Activated CD8-positive, alpha-beta memory T cell treated with anti-CD3 and anti-CD28 coated beads for 48 hours (primary cell): ENCODE measurements at places on chromosomes 11 and 22.

GRCh38 chr11:62980133-62980760 is 4.5 kb downstream of the SLC22A6 start:
- DNase-seq, result no peak

- DNase-seq, result no peak
Measured at GRCh38 chr11:31199378-31199777, 170.2 kb downstream of the DCDC1 start.

- no peak for DNase-seq
Measured at GRCh38 chr11:80061056-80061455, 620.2 kb upstream of the TENM4 start.

- DNase-seq, result no peak
Measured at GRCh38 chr11:61650781-61651571, 29.2 kb upstream of the DAGLA start.

DNA sequence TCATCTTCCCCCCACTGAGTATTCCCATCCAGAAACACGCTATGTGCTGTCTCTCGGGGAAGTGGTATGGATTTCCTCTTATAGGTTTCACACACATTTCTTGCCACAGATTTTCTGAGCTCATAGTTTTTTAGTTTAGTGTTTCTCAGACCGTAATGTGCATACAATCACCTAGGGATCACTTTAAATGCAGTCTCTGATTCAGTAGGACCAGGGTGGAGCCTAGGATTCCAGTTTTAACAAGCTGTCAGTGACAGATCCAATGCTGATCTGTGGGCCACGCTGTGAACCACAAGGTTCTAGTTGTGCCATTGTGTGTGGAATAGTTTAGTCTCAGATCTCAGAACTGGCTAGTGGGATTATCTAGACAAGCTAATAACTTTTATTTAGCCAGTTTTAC is 23.7 kb upstream of the CXCR5 start:
- no peak for DNase-seq

GRCh38 chr22:45702981-45703380 is 31.3 kb downstream of the ATXN10 start:
- no peak for DNase-seq

DNA sequence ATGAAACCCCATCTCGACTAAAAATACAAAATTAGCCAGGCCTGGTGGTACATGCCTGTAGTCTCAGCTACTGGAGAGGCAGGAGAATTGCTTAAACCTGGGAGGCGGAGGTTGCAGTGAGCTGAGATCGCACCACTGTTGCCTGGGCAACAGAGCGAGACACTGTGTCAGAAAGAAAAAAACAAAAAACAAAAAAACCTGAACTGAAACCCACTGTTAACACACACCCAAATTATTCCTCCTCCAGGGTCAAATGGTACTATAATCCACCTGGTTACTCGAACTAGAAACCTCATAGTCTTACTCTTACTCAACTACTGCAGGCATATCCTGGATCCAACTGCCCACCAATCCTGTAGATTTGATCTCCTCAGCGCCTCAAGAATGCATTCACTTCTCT is 35.5 kb downstream of the USP28 start:
- no peak for DNase-seq

DNA sequence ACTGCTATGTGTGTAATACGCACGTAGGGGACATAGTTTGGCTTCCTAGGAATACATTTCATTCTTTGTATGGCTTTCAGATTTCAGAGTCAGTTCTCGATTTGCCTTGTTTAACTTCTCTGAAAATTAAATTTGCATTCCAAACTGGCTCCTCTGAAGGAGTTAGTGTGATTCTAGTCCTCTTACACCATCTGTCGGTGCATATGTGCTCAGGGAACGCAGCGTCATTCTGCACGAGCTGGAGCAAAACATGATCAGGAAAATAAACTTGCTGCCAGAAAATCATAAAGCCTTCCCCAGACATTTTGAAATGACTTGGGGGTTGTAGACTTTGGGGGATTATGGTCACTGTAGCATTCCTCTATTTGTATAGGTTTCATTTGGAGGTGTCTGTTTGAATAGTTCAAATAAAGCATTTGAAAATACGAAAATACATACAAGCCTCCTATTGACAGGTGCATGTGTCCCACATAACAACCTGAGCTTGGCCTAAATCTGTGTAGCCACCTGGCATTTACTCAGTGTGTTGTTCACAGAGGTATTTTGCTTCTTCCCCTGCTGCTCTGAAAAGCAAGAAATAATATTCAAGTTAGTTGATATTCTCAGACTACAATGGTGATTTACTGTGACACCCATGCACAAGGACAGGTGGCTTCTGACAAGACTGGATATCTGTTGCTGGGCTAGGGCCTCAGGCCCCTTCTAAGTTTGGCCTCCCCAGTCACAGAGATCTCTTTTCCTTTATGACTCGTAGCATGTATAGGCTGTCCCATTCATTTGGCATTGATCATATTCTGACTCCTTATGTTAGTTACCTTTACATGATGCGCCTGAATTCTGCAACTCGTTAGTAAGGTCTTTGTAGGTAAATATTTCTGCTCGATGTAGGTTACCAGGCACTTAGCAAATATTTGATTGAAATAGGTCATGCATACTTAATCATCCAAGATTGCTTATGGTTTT is 81.6 kb upstream of the SORL1-AS1 start:
- DNase-seq, result no peak

DNA sequence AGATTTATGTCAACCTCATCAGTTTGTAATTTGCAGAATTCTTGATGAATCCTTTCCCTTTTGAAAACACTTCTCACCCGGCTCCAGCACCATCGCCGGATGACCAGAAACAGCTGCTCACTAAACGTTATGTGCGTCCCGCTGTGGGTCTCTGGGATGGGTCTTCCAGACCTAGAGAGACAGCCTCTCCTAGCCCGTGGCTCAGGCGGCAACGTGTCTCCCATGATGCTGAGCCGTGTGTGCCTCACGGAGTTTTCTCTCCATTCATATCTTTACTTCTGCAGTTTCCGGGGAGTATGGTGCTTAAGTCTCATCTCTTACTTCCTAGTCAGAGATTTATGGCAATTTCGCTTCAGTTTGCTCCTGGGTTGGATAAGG is 25.0 kb upstream of the ACR start:
- DNase-seq, result no peak

DNA sequence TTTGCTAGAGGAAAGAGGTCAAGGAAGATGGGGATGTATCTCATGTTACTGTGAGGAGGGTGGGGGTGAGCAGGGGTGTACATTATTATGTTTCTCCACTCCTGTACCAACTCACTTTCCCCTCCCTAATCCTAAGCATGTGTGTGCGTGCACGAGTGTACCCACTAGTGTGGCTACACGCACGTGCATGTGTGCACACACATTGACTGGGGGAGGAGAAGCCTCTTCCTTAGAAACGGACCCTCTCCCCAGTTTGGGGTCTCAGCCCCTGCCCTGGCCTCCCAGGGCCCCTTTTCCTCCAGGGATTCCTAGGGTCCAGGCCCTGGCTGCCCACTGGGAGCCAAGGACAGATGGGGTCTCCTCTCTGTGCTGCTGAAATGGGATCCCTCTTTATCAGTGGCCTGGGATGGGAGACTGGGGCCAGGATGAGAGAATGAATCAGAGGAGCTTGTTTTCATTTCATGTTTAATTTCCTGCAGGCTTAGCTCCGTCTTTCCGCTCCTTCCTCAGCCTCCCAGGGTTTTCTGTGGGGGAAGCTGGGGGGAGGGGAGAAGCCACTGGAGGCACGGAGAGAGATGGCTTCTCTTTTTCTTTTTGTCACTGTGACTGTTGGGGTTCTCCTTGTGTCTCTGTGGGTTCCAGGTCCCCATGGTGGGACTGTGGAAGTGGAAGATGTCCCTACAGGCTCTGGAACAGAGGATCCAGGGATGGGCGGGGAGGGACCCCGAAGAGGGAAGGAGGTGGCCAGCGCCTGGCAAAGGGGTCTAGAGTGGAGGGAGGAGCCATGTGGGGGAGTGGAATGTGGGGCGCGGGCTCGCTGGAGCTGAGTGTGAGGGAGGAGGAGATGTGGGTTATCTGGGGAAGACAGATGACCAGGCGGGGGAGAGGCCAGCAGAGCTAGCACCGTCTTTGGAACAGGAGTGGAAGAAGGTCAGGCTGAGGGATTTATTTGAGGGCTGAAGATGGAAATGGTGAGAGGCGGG is 40.3 kb downstream of the ALX4 start:
- no peak for DNase-seq

DNA sequence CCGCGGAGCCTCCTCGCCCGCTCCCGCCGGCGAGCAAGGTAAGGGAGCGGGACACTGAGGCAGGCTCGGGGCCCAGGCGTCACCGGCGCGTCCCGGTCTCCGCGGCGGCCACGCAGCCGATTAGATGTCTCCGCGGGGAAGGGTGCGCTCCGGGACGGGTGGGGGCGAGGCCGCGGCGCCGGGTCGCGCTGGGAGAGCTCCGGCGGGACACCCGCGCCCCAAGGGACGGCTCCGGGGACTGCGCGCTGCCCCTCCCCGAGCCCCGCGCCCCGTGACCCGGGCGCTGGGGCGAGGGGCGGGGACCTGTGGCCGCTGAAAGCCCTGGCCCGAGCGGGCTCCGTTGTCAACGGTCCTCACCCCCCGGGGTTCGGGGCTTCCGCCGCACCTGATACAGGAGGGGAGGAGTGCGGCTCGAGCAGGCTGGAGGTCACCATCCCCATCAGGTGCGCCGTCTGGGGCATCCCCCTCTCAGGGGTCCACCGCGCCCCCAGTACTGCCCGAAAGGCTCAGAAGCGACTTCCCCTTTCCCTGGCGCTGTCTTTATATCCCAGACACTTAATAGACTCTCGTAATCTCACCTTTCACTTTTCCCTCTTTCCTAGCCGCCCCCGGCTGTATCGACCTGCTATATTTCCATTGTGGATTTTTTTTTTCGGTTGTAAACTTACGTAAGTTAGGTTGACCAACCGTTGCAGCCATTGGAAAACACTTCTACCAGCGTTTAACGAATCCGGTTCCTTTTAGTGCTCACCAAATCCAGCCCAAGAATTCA is 573 bp downstream of the PPFIA1 start:
- DNase-seq, result peak; percentile 17

DNA sequence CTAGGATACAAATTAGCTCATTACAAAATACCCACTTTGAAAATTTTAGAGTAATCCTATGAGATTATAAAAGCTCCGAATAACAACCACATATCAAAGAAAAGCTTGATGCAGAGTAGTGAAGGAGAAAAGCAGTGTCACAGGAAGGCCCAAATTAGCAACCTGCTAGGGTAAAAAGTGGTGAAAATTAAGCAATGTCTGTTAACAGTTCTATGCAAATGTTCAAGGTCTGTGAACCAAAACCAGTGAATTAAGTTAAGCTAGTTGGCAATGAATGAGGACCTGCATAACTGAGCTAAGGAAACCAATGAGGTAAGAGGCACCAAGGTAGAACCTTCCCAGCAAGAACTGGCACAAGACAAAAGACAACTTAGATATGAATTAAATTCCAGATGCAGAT is 29.6 kb downstream of the PRDM10 start:
- no peak for DNase-seq

GRCh38 chr11:107711861-107712755 is at the start of gene SLN:
Gene SLN, minus strand, starts transcription at chr11:107712056.
- DNase-seq, result no peak

- DNase-seq, result no peak
Measured at GRCh38 chr11:102288725-102289083, 28.6 kb upstream of the BIRC3 start.

- DNase-seq, result no peak
Measured at GRCh38 chr22:29092243-29092642, 19.4 kb downstream of the KREMEN1 start.

DNA sequence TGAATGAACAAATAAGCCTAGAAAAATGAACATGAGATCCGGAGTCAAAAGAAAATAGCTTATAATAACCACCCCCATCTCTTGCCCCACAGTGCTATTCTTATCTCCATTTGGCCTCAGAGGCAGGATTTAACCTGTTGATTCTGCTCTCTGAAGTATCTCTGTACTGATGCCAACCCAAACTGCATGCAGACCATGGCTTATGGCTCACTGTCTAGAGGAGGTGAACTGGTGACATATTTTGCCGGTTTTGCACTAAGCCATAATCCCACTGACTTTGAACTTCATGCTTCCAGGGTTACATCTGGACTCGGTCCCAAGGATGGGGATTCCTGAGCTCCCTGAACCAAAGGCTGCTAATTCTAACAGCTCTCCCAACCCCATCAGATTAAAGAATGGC is 397.1 kb downstream of the TENM4 start:
- no peak for DNase-seq

DNA sequence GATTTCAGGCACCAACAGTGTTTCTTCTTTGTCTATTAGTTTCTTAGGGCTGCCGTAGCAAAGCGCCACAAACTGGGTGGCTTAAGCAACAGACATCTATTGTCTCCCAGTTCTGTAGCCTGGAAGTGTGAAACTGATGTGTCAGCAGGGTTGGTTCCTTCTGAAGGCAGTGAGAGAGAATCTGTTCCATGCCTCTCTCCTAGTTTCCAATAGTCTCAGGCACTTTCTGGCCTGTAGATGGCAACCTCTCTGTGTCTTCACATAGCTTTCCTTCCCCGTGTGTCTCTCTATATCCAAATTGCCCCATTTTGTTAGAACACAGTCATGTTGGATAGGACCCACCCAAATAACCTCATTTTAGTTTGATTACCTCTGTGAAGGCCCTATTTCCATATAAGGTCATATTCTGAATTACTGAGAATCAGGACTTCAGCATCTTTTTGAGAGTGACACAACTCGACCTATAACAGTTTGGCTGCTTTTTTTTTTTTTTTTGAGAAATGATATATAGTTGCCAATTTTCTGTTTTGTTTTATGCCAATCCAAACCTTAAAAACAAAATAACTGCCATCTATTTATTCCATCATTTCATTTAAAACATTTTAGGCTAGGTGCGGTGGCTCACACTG is 108.2 kb downstream of the SLC36A4 start:
- no peak for DNase-seq

GRCh38 chr11:8928981-8929615 is 3.6 kb downstream of the C11orf16 start:
- DNase-seq, result no peak

DNA sequence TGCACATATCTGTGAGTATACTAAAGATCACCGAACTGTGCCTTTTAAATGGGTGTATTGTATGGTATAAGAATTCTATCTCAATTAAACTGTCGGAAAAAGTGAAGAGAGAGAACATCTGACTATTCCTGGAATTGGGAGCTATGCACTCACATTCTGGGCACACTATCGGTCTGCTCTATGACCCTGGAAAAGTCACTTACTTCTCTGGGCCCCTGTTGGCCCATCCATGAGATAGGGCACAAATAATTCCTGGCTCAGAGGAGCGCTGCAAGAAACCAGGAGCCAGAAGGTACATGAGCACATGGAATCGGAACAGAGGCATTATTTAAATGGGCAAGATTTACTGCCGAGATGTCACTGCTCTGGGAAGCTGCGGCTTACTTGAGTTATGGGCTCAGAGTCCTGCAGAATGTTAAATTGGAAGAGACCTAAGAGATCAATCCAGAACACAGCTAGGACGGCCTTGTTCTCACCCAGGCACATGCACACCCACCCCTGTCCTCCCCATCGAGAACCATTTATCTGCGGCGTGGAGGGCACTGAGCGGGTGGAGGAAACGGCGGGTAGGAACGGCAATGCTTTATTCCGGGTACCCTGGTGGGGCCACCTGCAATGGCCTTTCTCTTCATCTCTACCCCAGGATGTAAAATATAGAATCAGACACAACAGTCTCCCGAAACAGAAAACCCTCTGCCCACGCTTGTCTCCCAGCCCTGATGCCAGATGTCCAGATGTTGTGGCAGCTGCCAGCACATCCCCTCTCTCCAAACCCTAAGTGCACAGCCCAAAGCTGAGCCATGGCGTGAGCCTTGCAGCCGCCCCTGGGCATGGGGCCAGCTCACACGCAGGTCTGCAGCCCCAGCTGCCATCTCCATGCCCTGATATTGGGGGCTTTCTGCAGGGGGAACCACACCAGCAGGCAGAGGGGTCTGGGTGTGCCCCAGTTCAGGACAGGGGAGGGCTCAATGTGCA is 142.4 kb downstream of the DSCAML1 start:
- no peak for DNase-seq

GRCh38 chr22:19723983-19724827 is 866 bp downstream of the GP1BB start:
- DNase-seq, result no peak
